ENCODE measurements at places on chromosomes 3 and 15.

GRCh38 chr3:50122661-50123391, 32.3 kb upstream of the SEMA3F start:
- DNase-seq = no peak

DNA sequence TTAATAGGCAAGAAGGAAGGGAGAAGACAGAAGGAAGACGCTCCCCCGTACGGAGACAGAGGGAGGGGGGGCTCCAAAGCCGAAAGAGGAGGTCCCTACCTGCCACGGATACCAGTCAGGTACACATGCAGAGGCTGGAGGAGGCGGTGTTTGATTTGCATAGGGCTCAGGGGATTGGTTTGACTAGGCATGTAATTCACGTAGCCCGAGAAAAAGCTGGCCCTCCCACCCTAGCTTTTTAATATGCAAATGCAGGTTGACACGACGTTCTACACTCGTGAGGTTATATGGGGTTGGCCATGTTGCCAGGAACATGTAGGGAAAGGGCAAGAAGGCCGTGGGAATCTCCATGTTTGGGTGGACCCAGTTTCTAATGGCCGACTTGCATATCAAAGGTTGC, 29.8 kb downstream of the ZNF592 start:
- DNase-seq = no peak

- DNase-seq = peak; percentile 88
Observed at GRCh38 chr15:45200799-45201556, 13.2 kb upstream of the SHF start.

GRCh38 chr15:60079210-60079609, 75.1 kb downstream of the FOXB1 start:
- DNase-seq = peak; percentile 28

- DNase-seq = no peak
Observed at GRCh38 chr3:177213801-177214535, 16.7 kb upstream of the TBL1XR1 start.
